DMS 273 treated with DMSO at 0.1 percent for 48 hours (cell line): ENCODE measurements at places on chromosomes 1 and 21.

DNA sequence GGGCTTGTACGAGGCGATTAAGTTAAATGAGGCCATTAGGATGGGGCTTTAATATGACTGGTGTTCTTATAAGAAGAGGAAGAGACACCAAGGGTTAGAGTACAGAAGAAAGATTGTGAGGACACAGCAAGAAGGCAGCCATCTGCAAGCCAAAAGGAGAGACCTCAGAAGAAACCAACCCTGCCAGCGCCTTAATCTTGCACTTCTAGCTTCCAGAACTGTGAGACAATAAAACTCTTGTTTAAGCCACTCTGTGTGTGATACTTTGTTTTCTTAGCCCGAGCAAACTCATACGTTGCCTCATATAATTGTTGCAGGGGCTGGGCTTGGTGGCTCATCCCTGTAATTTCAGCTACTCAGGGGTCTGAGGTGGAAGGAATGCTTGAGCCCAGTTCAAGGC lies 33.6 kb upstream of the RGS16 start:
- DNase-seq: no peak

DNA sequence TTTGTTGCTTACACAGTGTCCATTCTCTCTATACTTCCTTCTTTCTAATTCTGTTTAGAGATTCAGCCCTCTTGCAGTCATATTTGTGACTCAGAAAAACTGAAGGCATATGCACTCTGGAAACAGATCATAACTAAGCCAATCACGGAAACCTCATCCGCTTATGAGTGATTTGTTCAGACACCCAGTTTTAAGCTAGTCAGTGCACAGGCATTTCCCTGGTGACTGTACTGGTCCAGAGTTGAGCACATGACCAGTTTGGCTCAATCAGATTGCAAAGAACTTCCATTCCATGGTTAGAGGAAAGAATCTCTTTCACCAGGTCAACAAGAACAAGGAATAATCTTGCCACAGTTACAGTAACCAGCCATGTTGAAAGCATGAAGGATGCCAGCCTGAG lies 69.2 kb upstream of the SGIP1 start:
- no peak for DNase-seq

- no peak for DNase-seq
Observed at GRCh38 chr1:204431310-204432184, 19.9 kb upstream of the PPP1R15B start.

DNA sequence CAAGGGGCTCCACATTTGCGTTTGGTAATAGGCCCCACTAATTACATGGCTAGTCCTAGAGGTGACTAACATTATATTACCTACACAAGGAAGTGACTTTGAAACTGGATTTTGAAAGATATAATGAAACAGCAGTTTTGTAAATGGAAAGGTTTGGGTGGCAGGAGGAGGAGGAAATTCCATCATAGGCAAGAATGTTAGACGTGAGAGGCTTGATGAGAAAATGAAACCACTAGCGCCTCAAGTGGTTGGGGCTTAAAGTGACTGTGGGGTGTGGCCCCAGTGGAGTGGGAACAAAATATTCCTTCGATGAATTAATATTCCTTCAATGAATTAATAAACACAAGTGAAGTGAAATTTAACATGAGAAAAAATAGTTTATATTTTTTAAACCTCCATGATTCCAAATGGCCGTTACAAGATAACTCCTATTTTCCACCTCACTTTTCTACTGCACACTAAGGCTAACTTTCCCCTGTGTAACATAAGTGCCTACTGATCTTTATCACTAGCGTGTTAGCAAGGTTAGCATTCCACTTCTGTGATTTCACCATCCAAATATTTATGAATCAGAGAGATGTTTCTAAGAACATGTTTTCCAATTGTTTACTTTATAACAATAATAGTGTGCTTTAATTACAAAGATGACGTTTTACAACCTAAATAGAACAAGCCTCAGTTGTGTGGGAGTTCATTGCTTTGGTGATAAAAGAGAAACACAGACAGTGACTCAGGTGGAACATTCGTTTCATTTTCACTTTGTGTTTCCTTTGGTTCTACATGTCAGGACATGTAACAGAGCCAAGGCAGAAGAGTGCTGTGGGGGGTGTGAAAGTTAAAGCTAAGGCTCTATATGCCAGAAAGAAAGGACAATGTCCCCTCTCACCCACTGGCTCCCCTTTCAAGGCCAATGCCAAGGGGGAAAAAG lies 12.5 kb upstream of the ATF3 start:
- DNase-seq: no peak

- no peak for DNase-seq
Observed at GRCh38 chr1:44777547-44777946, 2.2 kb downstream of the RPS8 start.

DNA sequence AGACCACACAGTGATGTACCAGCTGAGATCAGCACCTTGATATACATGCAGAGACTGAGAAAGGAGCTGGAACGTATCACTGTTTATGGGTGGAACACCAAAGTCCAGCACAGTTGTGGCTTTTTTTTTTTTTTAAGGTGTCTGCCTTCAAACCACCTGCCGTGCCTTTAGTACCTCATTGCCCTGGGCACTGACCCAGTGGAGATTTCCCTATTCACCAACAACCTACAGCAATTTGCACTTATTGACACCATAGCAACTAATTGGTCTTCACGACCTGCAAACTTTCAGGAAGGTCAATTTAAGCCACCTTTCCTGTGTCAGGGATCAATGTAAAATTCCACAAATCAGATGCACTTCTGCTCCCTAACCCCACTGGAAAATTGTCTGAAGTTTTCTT lies 181.6 kb upstream of the ADGRL2 start:
- no peak for DNase-seq
